ENCODE measurements at places on chromosomes 6 and 20.

DNA sequence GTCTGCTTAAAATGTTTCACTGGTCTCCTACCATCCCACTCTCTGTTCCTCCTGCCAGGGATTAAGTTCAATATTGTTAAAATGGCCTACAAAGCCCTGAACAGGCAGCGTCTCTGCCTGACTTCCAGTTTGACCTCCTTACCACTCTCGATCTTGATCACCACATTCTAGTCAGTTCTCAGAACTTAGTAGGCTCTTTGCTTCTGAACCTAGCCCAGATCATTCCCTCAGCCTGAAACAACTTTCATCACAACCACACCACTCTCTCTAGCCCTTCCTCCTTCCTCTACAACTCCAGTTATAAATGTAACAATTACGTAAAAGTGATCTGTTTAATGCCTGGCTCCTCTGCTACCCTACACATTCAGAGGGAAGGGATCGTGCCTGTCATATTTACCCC, 53.3 kb downstream of the ATG5 start:
- DNase-seq = no peak

- no peak for DNase-seq
Observed at GRCh38 chr6:78398292-78398691, 469.1 kb upstream of the IRAK1BP1 start.

- DNase-seq = no peak
Observed at GRCh38 chr6:157280157-157280556, 43.2 kb downstream of the TMEM242 start.

GRCh38 chr6:138979813-138980668, 8.0 kb downstream of the REPS1 start:
- no peak for DNase-seq

DNA sequence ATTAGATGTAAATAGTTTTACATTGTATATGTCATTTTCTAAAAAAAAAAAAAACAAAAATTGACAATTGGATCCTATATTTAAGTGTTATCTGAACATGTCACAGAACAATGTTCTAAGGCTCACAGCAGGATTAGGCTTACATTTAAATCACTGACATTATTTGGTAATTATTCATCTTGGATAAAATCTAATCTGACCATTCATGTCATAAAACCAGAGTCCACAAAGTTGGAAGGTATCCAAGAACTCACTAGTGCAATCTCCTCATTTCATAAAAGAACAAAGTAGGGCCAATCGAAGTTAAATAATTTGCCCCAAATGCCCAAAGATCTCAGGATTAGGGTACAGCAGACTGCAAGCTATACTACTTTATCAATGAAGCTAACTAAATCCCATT, 73.0 kb downstream of the PDSS2 start:
- DNase-seq = no peak

DNA sequence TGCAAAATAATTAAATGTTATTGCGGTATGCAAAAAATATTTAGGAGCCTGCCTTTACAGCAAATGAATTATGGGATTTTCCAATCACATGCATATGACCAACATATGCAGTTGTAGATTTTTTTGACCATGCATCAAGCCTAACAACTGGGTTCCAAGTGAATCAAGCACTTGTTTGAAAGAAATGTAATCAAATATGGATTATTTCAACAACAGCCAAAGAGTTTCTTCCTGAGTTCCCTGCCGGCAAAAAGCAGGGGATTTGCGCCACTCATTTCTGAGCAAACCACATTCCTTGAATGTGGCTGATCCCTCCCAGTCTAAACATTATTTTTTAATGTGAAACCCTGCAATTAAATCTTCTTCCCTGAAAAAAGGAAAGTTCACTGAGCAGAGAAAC, 100.1 kb upstream of the ADTRP start:
- no peak for DNase-seq

GRCh38 chr6:107538856-107539387, 49.0 kb downstream of the SOBP start:
- no peak for DNase-seq

DNA sequence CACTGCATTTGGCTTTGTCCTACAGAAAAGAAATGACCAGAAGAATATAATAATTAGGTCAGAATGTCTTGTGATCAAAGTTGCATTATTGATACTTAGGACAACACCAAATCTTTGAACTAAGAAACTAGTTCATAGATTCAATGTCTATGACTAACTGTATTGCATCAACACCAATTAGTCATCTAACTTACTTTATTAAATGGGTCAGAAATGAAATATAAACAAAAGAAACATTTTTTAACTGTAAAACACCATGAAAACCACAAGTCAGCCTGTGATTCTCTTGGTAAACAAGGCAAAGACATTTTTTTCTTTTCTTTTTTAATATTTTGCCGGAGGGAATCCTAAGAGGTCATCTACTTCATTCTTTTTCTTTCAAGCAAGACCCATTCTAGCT, 114.1 kb upstream of the HDDC2 start:
- DNase-seq = no peak

- no peak for DNase-seq
Observed at GRCh38 chr6:137660296-137660731, 166.1 kb upstream of the OLIG3 start.

DNA sequence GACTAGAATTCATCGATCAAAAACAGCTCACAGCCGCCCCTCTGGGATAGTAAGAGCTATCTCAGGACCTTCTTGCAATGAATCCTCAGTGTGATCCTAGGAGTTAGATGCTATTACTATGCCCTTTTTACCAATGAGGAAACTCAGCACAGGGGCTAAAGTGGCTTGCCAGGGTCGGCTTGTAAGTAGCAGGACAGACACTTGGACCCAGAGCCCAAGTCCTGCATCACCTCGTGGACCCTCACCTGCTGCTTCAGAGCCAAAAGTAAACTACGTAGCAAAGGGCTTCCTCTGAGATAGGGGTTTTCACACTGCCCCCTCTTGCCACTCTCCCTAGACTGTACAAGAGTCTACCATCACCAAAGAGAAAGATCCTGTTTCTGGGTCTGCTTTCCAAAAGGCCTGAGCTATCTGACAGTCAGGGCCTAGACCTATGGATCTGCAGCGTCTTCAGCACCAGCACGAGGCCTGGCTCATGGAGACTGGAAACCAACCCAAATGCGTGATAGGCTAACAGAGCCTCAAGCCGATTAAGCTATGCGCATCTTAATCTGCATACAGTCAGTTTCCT, 172.3 kb downstream of the ANKRD60 start:
- DNase-seq = no peak

DNA sequence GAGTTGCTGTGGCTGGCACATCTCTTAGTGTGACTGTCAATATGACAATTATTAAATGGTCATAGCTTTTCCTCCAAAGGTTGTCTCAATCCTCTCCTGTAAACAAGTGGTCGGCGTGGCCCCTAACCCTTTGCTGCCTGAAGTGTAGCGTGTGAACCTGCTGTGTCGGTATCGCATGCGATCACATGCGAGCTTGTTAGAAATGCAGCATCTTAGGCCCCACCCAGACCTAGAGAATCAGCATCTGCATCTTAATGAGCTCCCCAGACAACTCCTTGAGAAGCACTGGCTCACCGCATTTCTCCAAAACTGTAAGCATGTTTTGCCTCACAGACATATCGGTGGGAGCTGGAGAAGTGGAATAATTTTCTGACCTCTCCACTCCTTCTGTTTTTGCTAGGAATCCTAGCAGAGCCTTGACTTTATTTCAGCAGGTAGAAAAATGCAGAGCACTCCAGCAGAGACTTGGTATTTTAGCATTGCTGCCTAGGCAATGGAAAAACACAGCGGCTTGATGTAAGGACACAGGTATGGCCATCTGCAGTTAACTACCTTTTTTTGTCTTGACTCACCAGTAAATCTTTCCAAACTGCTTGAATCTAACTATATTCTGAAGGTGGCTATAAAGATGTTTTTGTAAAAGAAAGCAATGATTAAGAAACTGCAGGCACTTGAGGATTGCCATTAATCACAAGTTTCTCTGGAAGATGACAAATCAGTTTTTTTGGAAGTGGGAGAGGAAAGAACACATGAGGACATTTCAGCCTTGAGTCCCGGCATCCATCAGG, 67.6 kb downstream of the PSMG4 start:
- no peak for DNase-seq

DNA sequence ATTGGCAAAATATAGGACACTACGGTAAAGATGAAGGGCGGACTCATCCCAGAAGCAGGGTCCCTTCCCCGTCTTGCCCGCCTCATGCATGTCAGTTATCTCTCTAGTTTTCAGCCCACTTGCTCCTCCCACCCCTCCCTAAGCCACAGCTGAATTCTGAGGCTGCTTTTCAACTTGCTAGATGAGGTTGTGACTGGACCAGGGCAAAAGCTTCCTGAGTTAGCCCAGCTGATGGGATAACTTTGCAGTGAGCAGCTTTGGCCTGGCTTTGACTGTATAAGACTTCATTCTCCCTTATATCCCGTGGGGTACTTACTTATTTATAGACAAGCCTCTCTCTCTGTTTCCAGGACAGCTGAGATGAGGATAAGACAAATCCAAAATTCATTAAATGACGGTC, 23.2 kb downstream of the GHRH start:
- no peak for DNase-seq

Data from activated CD4-positive, alpha-beta T cell treated with anti-CD3 and anti-CD28 coated beads for 1 hour (primary cell).